ENCODE measurements at places on chromosomes 6 and 20.
A peak's percentile ranks its signal among the peaks of the same experiment; 100 is the strongest.

DNA sequence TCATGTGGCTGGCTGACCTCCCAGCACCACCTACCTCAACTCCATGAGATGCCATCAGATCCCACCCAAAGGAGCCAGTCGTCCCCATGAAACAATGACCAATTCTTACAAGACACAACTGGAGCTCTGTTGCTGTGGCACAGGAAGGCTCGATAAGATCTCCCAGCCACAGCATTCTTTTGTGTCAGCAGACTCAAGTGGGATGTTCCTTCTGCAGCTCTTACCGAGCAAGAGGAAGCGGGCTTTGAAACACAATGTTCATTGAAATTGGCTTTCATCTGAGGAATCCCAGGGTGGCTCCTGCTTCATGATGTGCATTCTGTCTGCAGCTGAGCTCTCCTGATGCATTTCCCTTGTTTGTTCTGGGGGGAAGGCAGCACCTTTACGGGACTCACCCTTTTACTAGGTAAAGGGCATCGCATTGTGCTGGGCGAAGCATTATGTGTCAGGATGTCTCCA is 222.0 kb upstream of the SGK1 start:
- DNase-seq: no peak

DNA sequence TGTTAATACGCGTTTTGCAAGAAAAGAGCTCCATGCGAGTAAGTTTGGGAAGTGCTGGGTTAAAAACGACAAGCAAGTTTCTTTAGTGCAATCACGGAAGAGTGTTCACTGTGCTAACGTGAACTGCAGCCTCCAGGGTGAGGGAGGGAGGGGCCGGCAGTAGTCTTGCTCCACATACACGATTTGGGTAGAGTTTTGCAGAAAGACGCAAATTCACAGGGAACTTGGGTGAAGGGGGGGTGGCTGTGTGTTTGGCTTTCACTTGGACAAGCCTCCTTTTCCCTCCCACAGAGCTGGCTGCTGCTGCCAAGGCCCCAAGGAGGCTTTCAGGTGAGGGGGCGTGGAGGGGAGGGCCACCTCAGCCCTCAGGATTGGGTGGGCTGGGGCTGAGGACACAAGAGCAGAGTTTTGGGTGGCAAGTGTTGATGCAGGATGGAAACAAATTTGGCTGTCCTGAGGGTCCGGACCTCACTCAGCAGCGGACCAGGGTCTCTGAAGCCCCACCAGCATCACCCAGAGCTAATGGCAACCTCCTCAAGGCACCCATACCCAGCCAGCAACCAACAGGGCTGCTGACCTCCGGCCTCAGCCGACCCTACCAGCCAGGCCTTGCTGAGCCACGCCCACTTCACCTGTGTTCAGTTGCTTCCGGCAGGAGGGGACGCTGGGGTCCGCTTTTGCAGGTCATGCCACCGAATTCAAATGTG is 204.5 kb downstream of the ERMARD start:
- no peak for DNase-seq

GRCh38 chr6:72288592-72288991 is 333.3 kb upstream of the KCNQ5 start:
- no peak for DNase-seq

DNA sequence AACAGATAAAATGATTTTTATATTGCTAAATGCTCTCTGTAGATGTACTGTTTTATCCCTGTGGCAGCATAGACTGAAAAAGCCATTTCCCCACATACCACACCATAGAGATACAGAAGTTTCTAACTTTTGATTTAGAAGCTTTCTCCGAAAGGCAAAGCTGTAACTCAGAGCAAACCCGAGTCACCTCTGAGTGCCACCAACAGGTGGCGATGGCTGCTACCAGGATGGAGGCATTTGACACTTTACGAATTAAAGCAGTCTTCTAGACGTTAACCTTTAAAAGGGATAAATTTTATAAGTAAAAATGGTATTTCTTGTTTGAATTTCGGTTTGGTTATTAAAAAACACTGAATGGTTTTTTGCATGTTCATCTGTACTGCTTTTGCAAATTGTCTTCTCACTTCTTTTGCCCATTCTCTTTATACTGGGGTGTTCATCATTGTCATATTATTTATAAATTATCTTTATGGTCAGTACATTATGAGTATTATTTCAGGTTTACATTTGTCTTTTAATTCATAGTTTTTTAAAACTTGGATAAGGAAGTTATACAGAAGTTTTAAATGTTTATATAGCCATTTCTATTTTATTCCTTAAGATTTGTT is 201.0 kb upstream of the CEP162 start:
- DNase-seq: peak; percentile 63

DNA sequence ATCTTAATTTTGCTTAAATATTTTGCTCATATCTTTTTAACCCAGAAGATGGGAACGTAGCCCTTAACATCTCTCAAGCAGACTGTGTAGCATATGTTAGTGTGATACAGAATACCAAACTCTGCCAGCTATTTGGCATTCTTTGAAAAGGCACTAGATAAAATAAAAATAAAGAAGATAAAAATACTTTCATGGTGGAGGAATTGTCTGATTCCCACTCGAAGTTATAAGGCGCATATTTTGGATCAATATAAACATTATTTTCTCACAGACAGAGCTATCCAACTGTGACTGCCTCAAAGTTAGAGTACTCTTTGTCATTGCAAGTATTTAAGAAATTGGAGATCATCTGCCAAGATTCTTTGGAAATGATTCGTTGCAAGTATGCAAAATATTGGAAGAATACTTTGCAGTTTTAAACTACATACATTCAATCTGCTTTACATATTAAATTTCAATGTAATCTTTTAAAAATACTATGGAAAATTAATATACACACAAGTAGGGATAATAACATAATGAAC is 10.8 kb upstream of the EEF1E1 start:
- DNase-seq: peak; percentile 15

DNA sequence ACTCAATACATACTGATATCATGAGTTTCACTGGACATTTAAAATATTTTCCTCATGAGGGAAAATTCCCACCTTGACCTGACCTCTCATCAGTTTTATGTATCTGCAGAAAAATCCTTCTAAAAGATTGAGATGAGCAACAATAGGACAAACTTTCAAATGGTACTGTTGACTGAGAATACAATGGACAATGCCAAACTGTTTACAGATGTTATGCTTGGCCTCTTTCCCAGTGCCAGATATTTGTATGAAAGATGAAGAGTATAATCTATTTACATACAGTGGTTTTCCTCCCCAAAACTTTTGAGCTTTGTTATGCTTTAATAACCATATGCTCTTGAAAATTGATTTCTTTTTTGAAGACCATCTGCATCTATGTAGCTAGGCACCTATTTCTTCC is 245.1 kb upstream of the RSPO3 start:
- DNase-seq: peak; percentile 17

GRCh38 chr6:30722280-30723112 is 2.3 kb downstream of the TUBB start:
- DNase-seq: peak; percentile 82

GRCh38 chr20:37727957-37728634 is 34.3 kb downstream of the CTNNBL1 start:
- no peak for DNase-seq

DNA sequence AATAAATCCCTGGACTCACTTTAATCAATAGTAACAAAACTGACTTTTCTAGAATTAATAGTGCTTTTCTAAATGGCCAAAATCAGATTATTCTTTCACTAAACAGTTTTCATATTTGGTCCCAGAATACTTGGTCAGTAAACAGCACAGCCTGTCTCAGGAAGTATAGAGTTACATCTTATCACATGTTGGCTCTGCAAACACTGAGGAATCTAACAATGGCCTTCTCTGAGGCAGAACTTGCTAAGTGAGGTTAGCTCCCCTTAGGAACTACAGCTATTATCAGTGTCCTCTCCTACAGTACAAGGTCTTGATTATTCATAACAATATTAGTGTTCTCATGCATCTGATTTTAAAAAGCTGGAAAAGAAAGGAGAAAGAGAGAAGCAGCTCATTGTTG is 1622.8 kb downstream of the HACE1 start:
- DNase-seq: no peak

GRCh38 chr20:38748861-38749149 is 545 bp downstream of the ACTR5 start:
- DNase-seq: no peak

GRCh38 chr6:154229786-154230185 is 126.8 kb downstream of the IPCEF1 start:
- DNase-seq: no peak

DNA sequence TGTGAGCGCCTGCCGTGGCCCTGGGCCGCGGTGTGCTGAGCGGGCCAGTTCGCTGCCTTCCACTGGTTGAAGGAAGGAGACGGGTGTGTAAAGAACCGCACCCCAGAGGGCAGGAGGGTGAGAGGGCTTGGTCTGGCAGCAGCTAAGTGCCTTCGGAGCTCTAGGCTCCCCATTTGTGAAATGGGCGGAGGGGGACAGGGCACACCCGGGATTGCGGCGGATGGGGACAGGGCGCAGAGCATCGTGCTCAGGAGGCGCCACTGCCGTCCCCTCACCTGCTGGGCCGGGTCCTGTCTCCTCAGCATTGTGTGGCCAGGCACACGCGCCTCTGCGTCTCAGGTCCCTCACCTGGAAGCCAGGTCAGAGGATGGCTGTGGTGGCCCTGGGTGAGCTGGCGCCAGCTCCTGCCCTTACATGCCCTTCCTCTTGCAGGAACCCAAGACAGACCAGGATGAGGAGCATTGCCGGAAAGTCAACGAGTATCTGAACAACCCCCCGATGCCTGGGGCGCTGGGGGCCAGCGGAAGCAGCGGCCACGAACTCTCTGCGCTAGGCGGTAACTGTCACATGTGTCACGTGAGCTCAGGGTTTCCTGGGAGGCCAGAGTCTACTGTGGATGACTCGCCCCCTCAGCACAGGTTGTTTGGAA is 3.1 kb downstream of the ADRM1 start:
- no peak for DNase-seq
